ENCODE measurements at places on chromosomes 13 and 19. TPM values are rescaled to one million over a fixed set of nuclear protein-coding genes. Genes with fewer than 3 reads are reported as not detected.

SIGLEC11 gene
- total RNA-seq = not detected

TJP3 gene
- 0.08 TPM for total RNA-seq

PLEKHF1 gene
- total RNA-seq = 35.0 TPM

SLC8A2 gene
- total RNA-seq = not detected

SOX21 gene
- not detected for total RNA-seq

Measured in activated T-helper 1 cell treated with anti-CD3 and anti-CD28 coated beads, Interleukin-12 subunit alpha, Interleukin-12 subunit beta, Interleukin-2, Interleukin-4 antibody, amounts not matched to agents 30 ng/mL and 10 ng/mL and 1 ng/mL, durations not matched to agents 14 hours and 24 hours and 36 hours (primary cell).